ENCODE measurements at places on chromosomes 13 and 19.

DNA sequence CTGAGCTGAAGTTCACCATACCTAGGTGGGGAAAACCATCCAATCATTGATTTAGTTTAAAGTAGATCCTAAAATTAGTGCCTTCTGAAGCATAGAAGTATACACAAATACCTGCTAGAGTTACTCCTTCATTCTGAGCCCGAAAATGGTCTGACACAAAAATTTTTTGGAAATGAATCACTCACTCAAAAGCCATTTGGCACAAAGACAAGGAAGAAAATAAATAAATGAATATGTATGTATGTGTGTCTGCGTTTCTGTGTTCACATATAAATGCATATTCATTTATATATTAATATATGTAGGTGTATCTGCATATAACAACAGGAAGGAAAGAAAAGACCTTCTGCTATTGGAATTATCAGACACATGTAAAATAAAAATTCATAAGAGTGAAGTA, 614.4 kb upstream of the PCDH9 start:
- no peak for DNase-seq

DNA sequence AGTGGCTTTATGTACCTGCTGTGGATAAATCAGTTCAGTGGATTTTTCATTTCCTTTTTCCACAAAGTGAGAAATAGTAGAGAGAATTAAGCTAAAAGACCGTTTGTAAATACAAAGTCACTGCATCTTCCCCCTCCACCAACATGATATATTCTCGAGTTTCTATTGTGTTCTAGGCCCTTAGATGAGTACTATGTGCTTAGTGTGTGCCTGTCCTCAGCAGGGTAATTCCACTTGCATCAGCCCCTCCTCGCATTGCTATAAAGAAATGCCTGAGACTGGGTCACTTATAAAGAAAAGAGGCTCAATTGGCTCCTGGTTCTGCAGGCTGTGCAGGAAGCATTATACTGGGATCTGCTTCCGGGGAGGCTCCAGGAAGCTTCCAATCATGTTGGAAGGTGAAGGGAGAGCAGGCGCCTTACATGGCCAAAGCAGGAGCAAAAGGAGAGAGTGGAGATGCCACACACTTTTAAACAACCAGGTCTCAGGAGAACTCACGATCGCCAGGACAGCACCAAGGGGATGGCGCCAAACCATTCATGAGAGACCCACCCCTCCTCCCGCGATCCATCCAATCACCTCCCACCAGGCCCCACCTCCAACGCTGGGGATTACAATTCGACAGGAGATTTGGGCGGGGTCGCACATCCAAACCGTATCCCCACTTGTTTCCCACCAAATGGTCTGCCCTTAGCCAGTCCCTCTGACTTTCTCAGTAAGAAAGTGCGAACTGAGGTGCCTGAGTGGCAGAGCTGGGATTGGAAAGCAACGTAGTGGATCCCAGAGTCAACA, 102.3 kb upstream of the ABCC4 start:
- no peak for DNase-seq

GRCh38 chr19:12983542-12984142, 11.6 kb upstream of the NFIX start:
- peak; percentile 86 for DNase-seq

DNA sequence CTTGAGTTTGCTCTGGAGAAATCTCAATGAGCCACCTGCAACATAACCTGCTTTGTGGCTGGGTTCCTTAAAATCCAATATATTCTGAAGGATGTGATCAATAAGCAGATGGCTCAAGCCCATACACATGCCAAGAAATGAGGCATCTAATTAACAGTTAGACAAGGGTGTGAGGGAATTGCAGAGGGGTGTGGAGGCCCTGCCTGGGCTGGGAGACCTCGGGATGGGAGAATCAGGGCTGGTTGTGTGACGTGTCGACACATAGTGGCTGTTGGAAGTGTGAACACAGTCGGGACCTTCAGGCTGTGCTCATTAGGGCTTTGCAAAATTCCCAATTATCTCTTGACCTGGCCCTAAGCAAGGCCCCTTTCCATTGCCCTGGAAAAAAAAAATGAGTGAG, 362.0 kb upstream of the TMTC4 start:
- DNase-seq = no peak

- DNase-seq = no peak
These were observed 25.4 kb downstream of the PAK4 start for GRCh38 chr19:39150807-39151600.

DNA sequence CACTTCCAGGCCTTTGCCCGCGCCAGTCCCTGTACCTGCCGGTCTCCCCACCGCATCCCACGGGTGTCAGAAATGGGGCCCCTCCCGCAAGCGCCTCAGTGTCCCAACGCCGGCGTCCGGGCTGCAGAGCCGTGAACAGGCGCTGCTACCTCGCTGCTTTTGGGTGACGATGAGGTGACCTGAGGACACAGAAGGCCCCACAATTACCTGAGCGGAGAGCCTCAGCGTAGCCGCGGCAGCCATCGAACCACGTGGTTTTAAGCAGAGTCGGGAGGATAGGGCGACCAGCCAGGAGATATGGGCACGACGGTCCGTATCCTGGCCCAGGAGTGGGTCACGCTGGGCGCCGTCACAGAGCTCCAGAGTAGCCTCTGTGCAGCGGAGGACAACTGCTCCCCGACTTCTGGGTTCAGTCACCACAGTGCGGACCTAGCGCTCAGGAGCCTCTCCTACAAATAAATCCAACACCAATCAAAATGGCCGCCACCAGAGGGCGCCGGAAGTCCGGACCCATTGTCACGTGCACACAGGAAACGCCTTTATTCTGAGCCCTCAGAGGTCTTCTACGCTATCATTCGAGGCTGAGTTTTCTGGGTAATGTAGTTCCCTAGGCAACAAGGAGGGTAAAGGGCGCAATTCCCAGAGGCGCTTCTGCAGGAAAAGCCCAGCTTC, at the start of gene ZNF814:
Gene ZNF814 (minus strand): TSS at position 478 of the 672 bp plus-strand sequence. CDS start 235 bp downstream, at position 243.
- DNase-seq = peak; percentile 90

DNA sequence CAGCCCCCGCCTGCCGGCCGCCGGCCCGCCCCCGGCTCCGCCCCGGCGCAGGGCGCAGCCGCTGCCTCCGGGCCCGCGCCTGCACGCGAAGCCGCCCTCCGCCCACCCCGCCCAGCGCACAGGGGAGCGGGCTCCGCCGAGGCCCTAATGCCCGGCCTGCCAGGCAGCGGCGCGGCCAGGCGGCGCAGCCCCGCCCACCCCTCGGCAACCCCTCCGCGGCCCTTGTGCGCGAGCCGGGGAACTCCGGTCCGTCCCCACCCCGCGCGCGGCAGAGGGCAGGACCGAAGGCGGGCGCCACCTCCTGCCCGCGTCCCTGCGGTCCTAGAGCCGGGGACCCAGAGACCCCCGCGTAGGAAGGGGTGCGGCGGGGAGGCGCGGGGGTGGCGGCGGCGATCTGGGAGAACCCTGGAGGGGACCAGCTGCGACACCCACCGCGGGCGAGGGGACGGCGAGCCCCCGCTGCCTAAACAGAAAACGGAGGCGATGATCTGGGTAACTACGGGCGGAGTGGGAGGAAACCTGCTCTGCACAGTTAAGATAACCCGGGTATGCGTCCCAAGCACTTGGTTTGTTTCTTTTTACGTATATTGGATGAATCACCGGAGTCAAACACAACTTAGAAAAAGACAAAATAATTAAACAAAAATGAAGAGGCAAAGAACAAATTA, 350 bp upstream of the USP12 start:
- peak; percentile 95 for DNase-seq

DNA sequence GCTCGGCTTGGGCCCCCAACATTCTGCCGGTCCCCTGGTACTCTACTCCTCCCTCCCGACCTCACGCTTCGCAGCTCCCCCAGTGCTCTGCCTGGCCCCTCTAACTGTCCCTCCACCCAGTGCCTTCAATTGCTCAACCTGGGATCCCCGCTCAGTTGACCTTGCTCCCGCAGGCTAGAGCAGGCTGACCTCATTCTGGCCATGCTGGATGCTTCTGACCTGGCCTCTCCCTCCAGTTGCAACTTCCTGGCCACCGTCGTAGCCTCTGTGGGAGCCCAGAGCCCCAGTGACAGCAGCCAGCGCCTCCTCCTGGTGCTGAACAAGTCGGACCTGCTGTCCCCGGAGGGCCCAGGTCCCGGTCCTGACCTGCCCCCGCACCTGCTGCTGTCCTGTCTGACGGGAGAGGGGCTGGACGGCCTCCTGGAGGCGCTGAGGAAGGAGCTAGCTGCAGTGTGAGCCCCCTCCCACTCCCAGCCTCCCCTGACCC, 3.6 kb downstream of the GTPBP3 start:
- DNase-seq = no peak

GRCh38 chr19:20077791-20078463, at the start of gene ZNF90:
TSS of gene ZNF90 (plus strand) at chr19:20078000. CDS start at chr19:20078133, 133 bp downstream.
- peak; percentile 92 for DNase-seq

GRCh38 chr13:62847520-62847919, 1431.9 kb upstream of the PCDH20 start:
- no peak for DNase-seq

DNA sequence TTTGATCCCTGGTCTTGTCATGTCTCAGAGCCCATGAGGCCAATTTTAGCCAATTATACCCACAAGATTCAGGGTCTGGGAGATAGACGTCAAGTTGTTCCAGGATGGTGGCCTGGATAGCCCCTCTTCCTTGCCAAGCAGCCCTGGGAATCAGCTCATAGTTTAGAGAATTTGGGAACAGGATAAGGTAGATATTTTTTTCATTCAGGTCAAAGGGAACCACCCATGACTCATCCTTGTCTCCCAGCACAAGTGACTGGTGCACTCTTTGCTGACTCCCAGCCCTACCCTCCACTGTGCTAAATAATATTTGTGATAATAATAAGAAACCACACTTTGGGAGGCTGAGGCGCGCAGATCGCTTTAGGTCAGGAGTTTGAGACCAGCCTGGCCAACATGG, 17.1 kb upstream of the S1PR4 start:
- no peak for DNase-seq

- DNase-seq = no peak
These were observed 9.7 kb downstream of the F2RL3 start for GRCh38 chr19:16898361-16899015.

- no peak for DNase-seq
These were observed 65.7 kb downstream of the KLF12 start for GRCh38 chr13:74068471-74068870.

- no peak for DNase-seq
These were observed 214.0 kb downstream of the DLEU7 start for GRCh38 chr13:50629497-50629896.

DNA sequence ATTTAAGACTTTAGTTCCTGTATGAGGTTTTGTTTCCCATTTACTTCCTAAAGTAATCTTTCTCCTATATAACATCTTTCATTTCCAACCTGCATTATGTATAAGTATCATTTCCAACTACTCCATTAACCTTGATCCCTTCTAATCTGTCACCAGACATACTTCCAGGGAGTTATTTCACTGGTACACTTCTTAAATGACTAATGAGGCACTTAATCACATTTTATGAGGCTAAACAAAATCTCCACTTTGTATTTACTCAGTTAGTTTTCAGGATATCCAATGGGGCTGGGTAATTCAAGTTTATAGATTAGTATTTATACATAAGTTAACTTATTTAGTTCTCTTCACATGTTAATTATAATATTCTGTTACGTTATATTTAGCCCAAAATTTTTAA, 634.7 kb downstream of the PCDH17 start:
- no peak for DNase-seq

- DNase-seq = no peak
These were observed 50.2 kb downstream of the FLT3 start for GRCh38 chr13:28049880-28050875.

DNA sequence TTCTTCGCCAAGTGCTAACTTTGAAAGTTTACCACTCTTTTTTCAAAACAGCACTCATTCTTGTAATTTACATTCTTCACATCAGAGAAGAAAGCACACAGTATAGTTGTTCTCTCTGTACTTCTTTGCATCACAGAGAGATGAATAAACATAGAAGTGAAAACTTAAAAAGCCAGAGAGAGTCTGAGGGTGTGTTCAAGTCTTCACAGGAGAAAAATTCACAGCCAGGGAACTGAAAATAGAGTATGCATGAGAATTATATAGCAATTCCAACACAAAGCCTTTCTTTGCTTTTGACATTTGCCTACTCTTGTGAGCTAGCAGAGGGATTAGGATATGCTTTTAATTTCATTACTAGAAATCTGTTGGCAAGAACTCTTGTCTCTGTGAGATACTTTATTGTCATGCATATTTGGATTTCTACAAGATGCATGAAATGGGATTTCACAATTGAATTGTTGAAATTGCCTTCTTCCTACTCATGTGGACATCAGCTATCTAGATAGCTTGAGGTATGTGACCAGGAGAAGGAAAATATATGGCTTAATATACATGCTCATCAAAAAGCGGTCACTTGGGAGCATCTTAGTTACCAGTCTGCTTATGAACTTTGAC, 166.1 kb downstream of the SLC7A1 start:
- no peak for DNase-seq

GRCh38 chr19:33248954-33249613, 23.4 kb upstream of the SLC7A10 start:
- DNase-seq = no peak

- DNase-seq = no peak
These were observed 41.7 kb upstream of the ZNF91 start for GRCh38 chr19:23436944-23437343.

- no peak for DNase-seq
These were observed 376.4 kb downstream of the MTUS2 start for GRCh38 chr13:29196409-29197074.

GRCh38 chr13:37586164-37586563, 12.4 kb downstream of the POSTN start:
- DNase-seq = no peak

DNA sequence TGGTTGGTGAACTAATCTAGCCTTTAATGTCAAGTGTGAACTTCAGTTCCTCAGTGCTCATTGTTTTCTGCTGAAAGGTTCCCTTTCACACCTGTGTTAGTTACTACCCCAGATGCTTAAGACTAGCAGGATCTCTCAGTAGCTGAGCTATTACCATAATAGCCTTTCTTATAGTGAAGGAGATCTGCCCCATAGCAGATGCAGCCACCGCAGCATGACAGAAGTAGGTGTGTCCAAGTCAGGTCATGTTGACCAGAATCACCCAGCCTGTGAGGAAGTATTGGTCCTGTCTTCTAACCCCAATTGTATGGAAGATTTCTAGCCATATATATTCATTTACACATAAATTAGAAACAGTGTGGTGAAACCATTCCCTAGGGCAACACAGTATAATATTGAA, 37.3 kb downstream of the ZAR1L start:
- DNase-seq = no peak

- DNase-seq = no peak
These were observed 124.5 kb downstream of the KDM4B start for GRCh38 chr19:5093297-5093928.

GRCh38 chr13:100434010-100434763, 154.4 kb downstream of the GGACT start:
- no peak for DNase-seq

DNA sequence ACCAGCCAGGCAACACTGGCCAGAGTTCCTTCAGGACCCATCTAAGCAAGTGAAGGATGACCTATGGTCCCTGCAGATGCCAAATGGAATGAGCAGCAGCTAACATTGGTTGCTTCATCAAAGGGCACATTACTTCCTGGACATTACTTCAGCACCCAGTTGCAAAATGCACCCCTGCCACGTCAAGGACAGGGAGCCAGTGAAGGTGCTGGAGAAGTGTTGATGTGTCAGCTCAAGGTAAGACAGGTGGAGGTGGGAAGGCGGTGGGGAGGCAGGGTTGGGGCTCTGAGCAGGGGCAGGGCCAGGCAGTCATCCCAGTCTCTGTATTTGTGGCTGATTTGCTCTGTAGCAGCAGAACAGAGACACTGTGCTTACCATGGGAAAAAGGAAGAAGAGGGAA, 14.6 kb downstream of the CSNK1A1L start:
- DNase-seq = no peak
